ENCODE measurements at places on chromosomes 5 and 9.

GRCh38 chr5:127001621-127002296 lies 28.6 kb downstream of the MARCHF3 start:
- DNase-seq, result no peak

DNA sequence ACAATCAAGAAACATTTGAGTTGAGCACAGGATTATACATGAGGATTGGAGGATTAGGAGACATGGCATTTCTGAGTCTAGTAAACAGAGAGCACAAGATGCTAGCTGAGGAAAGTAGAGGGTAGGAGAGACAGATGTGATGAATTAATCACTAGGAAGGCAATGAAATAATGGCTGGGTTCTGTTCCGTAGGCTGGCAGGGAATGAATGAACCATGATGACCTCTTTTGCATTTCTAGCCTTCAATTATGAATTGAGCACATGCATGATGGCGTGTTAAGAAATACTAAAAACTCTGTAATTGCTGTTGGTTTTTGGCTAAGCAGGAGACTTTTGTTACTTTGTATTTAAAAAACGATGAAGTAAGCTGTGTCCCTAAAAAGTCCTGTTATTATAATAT lies 420.0 kb upstream of the TLE4 start:
- no peak for DNase-seq

DNA sequence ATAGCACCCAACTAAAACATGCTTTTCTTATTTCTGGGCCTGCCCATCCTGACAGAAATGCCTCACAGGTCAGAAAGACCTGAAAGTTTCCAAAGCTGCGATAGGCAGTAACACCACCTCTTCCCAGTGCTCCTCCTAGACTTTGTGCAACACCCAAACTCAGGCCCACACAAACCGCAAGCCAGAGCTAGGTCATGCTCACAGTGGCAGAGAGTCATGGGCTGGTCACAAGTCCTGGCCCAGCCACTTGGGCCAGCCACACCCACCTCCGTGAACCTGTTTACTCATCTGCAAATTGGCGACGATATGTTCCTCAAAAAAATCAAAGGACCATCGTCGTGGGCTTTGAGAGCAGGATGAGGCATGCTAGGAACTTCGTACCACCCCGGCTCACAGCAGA lies 44.0 kb upstream of the SLC25A51 start:
- no peak for DNase-seq

GRCh38 chr5:112958093-112959088 lies 18.2 kb upstream of the DCP2 start:
- DNase-seq, result no peak

GRCh38 chr5:25224316-25224982 lies 579.7 kb upstream of the CDH10 start:
- DNase-seq, result no peak

DNA sequence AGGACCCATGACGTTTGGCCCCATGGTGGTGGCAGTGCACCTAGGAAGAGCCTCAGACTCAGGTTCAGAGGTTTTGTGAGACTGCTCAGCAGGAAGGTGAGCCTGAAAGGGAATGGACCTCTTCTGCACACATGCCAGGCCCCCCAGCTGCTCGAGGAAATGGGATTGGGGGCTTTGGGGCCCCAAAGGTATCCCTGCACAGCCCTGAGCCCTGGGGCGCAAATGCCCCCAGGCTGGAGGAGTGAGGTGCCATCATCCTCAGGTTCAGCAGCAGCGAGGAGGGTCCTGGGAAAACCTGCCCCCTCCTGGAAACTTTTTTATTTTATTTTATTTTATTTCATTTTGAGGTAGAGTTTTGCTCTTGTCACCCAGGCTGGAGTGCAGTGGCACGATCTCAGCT lies 171.8 kb upstream of the MVB12B start:
- DNase-seq, result no peak

- no peak for DNase-seq
These were observed 1.3 kb upstream of the TBC1D2 start for GRCh38 chr9:98256756-98257155.

- no peak for DNase-seq
These were observed 90.9 kb upstream of the GPR151 start for GRCh38 chr5:146606893-146607292.

DNA sequence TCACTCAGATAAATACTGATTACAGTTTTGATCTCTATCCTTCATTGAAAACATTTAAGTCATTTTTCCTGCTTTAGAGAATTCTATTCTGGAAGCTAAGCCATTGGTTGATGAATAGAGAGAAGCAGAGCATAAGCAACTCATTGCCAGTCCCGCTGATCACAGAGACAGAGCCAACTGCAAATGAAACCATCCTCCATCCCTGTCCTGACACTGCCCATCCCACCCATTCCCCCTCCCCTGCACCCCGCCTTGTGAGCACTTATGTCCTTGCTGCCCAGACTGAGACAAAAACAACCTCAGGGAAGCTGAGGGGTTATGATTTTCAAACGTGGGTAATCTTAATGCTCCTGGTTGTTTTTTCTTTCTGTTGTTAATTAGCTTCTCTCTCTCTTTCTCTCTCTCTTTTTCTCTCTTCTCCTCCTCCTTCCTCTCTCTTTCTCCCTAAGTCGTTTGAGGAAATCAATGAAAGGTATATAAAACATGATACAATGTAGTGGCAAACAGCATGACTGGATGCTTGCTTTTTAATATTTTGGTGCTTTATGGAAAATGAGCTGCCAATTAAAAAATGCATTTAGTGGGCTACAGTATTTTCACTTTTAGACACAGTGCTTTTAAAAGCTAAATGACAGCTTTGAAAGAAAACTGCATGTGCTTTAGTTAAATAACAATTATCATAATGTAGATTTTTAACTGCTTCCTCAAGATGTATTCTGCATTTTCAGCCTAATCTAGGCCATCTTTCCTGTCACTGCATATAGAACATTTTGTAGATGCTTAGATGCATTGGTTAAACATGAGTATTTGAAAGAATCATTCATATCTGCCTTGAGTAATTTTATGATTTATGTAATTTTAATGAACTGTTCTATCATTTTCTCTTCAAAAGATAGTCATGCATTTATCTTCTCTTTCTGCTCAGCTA lies 57.3 kb downstream of the CMYA5 start:
- DNase-seq, result no peak

DNA sequence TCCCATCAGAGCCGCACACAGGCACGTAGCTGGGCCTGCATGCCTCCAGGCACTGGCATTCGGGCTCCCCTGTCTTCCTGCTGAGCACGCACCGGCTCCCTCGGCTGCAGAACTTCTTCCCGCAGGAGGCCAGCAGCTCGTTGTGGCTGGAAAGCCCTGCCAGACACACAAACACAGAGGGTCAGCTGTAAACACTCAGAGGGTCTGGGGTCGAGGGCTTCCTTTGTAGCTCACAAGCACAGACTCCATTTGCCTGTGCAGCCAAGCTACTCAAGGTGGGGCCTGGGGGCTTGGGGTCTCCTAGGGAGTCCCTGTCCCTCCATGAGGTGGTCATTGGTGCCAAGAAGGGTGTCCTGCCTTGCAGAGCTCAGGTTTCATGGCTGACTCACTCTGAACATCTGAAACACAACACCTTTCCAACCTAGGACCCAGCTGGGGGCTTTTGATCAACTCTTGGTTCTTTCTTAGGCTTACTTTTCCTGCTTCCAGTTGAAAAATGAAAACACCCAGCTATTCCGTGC lies 211.4 kb downstream of the FSTL4 start:
- DNase-seq, result no peak

DNA sequence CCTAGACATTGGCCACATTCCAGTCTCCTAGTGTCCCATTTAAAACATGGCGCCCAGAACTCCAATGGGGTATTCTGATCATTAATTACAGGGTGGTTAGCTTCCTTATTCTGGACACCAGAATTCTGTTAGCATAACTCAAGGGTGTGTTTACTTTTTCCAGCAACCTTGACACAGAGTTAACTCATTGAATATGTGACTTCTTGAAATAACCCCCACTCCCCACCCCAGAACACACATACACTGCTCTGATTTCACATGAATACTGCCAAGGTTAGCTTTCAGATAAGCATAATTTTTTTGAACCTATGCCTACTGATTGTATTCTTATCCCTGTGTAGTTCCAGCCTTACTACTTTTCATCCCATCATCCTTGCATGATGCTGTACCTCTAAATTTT lies 151.1 kb downstream of the SMARCA2 start:
- DNase-seq, result no peak

DNA sequence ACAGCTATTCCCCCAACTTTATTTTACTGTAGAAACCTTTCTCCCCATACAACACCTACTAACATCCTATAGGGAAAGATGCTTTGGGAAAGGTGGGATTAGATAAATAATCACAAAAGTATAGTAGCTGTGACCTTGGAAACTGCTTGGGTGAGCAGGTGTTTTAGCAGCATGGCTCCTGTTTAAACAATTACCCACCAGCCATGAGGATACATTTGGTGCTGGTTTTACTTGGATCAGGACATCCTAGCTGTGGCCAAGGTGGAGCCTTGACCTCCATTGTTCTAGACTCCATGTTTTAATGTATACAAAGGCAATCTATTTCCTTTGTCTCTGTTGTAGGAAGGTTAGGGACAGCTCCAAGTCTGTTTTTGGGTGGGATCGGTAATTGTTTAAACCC lies 56.8 kb upstream of the ALDH1B1 start:
- no peak for DNase-seq

DNA sequence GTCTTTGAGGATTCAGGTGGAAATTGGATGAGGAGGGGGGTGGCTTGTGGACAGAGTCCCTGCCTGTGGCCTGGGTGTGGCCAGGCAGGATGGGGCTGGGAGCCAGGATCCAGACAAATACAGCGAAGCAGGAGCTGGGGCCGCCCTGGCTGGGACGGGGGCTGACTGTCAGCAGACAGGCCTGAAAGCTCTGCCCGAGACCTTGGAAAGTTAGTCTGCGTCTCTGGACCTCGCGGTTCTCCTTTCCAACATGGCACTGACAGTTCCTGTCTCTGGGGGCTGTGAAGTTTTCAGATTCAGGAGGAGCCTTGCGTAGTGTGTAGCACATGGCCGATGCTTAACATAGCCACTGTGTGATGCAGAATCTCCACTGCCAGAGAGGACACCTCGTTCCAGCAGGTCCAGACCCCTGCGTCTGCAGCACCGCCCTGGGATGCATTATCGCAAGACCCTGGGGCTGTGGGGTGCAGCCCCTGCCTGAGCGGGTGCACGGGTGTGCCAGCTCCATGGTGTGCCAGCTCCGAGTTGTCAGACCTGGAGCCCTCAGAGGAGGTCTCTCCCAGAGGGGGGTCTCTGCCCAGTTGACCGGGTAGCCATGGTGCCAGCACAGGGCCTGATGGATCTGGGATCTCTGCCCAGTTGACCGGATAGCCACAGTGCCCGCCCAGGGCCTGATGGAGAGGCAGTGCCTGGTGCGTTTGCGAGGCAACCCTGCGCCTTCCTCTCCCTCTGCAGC lies 89.3 kb downstream of the COL5A1 start:
- no peak for DNase-seq

DNA sequence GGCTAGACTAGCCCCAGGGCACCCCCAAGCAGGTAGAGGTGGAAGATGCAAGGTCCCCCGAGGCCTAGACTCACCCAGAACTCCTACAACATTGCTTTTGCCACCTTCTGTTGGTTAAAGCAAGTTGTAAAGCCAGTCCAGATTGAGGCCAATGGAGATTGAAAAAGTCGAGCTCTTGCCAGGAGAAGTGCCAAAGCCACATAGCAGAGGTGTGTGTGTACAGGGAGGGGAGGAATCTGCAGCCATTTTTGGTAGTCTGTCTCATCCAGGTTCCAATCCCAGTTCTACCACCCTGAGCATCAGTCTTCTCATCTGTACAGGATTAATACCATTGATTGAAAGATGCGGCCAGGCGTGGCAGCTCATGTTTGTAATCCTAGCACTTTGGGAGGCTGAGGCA lies 12.3 kb upstream of the URM1 start:
- no peak for DNase-seq

GRCh38 chr5:143923634-143924266 lies 111.8 kb downstream of the HMHB1 start:
- DNase-seq, result no peak

GRCh38 chr5:10480237-10480985 lies 38.7 kb downstream of the ROPN1L start:
- no peak for DNase-seq

DNA sequence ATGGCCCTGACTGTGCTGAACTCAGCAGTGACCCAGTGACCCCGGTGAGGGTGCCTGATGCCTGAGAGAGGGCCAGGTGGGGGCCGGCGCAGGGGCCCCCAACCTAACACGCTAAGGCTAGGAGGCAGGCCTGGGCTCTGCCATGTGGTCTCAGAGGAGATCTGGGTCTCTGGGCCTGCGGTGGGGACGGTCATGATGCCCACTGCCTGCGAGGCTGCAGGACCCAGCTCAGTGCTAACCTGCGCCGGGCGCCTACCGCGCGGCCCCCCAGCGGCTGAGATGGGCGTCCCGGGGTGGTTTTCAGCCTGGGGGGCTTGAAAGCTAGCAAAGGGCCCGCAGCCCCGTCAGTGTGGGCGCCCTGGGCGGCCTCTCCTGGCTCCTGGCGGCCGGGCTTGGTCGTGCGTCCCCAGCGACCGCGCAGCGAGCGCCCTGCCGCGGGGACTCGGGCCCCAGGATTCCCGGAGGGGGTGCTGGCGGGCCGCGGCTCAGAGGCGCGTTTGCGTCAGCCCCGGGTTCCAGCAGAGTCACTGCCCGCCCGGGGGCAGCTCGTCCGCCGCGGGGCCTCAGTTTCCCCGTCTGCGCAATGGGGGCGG lies 2.5 kb downstream of the EGFL7 start:
- DNase-seq, result no peak

DNA sequence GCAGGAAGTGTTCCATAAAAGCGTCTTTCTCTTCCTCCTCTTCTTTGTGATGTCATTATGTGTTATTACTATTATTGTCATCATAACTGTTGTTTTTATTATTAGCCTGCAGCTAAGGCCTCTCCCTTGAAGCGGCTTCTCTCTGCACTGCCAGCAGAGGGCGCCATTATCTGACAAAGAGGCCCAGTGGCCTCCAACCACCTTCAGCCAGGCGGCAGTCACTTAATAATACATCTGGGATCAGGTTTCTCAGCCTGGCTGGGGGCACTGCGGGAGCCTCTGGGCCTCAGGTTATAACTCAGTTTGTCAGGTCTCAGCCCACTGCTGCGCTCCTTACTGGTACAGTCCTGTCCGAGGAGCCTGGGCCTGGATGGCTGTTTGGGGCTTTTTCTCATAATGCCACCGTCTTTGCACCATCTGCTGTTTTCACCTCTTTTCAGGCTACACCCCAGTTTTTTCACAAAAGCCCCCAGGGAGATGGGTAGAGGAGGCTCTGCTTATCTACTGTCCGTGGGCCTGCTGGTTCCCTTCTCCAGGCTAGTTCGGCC lies 281.9 kb downstream of the NSG2 start:
- DNase-seq, result no peak

All from left renal cortex interstitium (tissue), 4 donors.